Amniotic stem cell (primary cell): ENCODE measurements at places on chromosomes 7 and 10.

DNA sequence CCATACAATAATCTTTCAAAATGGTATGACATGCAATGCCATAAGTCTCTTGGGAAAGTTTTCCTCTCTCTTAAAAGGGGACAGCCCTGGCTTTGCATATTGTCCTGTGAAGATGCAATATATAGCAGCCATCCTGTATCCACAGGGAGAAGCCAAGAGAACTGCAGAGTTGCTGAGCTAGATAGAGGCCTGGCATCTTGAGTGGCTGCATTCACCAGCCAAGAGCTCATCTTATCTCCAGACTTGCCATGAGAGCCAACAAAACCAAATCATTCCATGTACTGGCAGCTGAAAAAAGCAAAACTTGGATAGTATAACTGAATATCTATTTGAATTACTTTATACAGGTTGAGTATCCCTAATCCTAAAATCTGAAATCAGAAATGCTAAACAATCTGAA is 348.8 kb downstream of the CALN1 start:
- DNase-seq = no peak

- no peak for DNase-seq
Measured at GRCh38 chr7:138033241-138033640, 31.4 kb upstream of the CREB3L2 start.

DNA sequence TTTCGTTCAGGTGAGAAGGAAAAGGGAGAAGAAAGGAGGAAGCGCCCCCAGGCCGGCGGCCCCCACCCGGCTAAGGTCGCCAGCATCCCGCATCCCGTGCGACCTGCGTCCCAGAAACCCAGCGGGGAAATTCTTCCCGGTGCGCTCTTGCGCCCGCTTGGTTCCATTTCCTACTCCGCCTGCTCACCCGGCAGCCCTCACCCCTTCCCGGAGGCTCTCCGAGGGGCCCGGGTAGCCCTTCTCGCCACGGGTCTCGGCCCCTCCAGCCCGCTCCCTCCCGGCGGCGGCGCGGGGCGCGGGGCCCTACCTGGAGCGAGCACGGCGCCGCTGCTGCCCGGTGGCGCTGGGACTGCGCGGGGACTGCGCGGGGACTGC is at the start of gene PRKCQ:
Gene PRKCQ (minus strand): TSS at position 373 of the 375 bp plus-strand sequence. CDS start 65,141 bp downstream, outside the sequence.
- DNase-seq = peak; percentile 8

DNA sequence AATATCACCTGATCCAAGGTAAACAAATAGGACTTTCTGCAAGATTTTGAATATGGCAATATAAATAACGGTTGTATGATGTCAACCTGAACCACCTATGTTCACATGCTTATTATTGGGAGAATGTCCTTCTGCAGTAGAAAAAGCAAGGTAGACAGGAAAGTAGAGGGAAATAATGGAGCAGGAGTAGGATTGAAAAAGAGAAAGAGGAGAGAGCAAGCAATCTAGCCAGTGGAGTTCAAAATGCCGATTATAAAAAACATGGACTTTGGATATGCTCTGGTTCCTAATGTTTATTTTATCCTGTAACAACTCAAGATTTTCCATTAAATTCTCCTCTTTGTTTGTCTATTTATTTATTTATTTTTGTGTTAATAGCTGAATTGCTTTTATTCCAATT is 878.0 kb upstream of the KCND2 start:
- no peak for DNase-seq

DNA sequence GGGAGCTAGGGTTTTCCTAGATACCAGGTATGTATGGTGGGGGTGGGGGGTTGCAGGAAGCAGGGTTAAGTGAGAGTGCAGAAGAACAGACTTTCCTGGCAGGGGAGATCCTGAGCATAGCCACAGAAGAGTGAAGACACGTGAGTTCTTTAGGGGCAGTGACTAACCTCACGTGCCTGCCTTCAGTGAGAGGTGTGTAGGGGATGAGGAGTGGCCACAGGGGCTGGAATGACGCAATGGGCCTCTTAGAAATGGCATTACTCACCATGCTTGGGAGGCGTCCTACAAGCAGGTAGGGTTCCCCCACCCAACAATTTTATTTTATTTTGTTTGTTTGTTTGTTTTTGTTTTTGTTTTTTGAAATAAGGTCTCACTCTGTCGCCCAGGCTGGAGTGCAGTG is 698.6 kb upstream of the NRP1 start:
- no peak for DNase-seq

DNA sequence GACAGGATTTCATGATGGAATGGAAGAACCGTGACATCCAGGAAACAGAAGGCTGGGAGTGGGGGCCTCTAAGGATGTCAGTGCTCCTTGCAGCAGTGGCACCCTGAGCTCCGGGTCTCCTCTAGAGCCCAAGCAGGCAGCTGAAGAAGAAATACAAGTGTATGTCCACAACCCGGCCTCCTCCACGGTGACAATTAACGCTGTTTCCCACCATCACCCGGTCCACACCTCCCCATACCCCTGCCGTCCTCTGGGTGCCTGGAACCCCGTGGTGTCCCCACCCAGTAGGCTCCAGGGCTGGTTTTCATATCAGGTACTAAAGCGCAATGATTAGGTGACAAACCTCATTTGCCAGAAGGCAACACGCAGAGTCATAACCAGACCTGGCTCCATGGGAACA is 30.3 kb downstream of the GRID1 start:
- no peak for DNase-seq

DNA sequence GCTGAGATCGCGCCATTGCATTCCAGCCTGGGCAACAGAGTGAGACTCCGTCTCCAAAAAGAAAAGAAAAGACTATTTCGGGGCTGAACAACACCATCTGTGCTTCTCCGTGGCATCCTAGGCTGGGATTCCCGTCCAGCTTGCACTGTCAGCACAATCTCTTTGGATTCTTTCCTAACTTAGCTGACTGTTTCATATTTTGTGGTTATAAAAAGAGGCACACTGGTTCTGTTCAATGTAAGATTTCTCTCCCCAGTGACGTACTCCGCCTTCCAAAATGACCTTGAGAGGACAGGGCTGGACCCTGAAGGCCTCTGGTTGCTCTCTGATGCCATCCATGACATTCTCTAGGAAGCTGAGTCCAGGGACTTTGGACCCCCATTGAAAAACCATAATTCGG is 8.8 kb downstream of the ZNHIT1 start:
- DNase-seq = no peak

DNA sequence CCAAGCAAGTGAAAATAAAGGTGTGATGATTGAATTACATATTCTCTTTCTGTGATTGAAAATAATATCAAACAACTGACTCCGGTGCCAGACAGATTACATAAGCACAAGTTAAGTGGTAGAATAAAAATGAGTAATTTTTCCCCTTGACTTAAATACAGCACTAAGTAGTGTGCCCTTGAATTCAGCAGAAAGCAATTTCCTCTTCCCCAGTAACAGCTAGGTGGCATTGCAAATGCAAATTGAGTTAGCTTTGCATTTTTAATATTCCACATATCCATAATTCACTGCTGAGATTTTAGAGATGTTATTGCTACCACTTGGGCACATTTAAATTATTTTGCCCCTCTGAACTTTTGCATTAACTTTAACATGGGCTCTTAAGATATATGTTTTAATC is 89.8 kb upstream of the NPVF start:
- DNase-seq = no peak

DNA sequence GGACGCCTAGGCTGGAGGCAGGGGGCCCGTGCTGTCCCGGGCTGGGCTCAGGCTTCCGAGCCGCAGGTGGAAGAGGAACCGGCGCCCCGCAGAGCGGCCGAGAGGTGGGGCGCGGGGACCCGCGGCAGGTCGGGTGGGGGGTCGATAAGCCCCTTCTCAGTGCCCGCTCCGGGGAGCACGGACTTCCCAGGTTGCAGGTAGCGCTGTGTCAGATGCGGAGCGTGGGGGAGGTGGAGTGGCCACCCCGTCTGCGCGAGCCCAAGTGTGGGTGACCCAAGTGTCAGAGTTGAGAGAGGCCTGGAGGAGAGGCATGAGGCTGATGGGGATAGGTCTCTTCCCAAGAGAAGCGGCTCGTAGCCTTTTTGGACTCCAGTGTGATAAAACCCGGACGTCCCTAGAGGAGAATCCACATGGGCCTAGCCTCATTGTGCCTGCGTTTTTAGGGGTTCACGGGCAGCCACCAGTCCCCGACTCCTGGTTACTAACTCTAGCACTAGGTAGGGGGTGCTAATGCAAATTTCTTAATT is 580 bp downstream of the EEPD1 start:
- DNase-seq = no peak

GRCh38 chr7:91504919-91505318 is 240.7 kb downstream of the FZD1 start:
- no peak for DNase-seq

DNA sequence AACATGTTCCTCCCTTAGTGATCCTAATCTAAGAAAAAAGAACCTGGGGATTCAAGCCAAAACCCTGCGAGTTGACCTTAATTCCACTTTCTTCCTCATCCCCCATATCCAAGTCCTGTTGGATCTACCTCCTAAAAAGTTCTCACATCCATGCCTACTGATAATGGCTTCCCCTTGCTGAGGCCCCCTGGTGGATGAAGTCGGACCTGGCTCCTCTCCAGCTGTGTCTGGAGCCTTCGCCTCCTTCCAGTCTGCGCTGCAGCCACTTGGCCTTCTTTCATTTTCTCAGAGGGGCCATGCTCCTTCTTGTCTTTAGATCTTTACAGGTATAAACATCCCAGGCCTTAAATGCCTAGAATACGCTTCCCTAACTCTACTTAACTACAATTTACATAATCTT is 8.1 kb downstream of the PDE1C start:
- DNase-seq = no peak

DNA sequence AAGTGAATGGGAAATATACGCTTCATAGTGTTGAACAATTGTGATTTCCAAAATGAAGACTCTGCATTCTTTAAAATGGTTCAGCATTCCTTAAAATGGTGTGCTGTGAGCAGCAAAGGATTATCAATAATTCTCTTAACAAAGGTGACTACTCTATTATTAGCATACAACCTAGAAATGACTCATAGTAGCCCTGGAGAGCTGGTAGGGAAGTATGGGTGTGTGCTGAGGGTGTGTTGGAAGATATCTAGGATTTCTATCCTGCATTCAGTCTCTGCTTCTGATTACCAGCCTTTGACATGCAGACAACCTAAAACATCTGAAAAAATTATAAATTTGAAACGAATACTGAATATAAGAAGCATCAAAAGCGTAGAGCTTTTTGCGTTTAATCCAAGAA is 72.5 kb downstream of the SEMA3D start:
- DNase-seq = no peak

GRCh38 chr10:62384447-62385081 is 10.4 kb downstream of the ZNF365 start:
- no peak for DNase-seq

GRCh38 chr7:106487892-106488291 is 173.1 kb downstream of the CCDC71L start:
- no peak for DNase-seq

GRCh38 chr7:135665042-135665441 is 2.7 kb downstream of the STMP1 start:
- no peak for DNase-seq

DNA sequence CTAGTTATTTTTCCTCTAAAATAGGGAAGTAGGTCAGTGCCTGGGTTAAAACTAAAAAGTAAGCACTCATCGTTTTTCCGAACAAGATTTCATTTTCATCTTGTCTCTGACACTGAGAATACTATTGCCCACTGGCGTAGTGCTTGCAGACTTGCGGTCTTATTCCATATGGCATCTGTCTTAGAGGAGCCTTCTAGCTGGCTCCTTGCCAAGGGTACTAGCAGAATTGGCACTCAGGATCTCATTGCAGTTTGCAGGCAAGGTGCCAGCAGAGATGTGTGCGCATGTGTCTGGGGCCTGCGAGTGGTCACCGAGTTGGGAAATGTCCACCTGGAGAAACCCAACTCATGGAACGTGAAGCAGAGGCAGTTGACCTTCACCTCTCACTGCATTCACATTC is 143.4 kb downstream of the CELF2 start:
- no peak for DNase-seq

- DNase-seq = peak; percentile 19
Measured at GRCh38 chr7:148914208-148914777, 30.2 kb upstream of the EZH2 start.

- DNase-seq = no peak
Measured at GRCh38 chr7:101832685-101833375, 15.4 kb downstream of the CUX1 start.

- no peak for DNase-seq
Measured at GRCh38 chr10:43217563-43218205, 49.2 kb downstream of the RASGEF1A start.

GRCh38 chr10:25226775-25227682 is 52.2 kb downstream of the GPR158 start:
- DNase-seq = peak; percentile 7

DNA sequence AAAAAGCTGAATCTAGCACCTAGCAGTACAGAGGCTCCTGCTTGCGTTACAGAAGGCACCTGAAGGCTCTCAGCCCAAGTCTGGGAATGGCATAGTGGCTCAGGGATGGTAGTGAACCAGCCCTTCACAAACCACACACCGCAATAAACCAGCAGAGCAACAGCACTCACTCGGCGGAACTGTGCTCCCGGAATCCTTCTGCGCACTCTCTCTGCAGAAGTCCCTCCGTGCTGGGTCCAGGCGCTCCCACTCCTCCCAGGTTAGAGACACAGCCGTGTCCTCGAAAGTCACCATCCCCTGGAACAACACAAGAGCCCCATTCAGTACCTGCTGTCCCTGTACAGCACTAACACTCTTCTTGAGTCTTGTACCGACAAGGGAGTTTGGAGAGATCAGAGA is 1.5 kb downstream of the ZNF394 start:
- no peak for DNase-seq

GRCh38 chr7:34143402-34143801 is 238.1 kb downstream of the BMPER start:
- no peak for DNase-seq

- no peak for DNase-seq
Measured at GRCh38 chr7:127899411-127899810, 131.8 kb downstream of the LRRC4 start.

DNA sequence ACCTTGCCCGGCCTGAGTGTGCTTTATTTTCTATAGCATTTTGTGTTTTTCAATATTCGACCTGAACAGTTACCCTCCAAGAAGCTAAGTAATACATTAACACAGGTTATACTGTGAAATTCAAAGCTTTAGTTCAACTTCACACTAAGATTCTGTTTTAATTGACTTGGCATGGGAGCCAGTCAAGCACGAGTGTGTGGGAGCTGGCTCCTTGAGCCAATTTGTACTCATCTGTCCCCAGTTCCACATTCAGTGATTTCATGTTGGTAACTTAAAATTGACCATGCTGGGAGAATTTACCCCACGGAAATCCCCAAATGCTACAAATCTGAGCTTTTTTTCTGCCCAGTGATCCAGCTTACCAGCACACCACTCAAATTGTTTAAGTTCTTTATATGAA is 20.3 kb downstream of the TSPAN12 start:
- DNase-seq = no peak
